ENCODE measurements at places on chromosomes 6 and 20.
A peak's percentile ranks its signal among the peaks of the same experiment; 100 is the strongest.

DNA sequence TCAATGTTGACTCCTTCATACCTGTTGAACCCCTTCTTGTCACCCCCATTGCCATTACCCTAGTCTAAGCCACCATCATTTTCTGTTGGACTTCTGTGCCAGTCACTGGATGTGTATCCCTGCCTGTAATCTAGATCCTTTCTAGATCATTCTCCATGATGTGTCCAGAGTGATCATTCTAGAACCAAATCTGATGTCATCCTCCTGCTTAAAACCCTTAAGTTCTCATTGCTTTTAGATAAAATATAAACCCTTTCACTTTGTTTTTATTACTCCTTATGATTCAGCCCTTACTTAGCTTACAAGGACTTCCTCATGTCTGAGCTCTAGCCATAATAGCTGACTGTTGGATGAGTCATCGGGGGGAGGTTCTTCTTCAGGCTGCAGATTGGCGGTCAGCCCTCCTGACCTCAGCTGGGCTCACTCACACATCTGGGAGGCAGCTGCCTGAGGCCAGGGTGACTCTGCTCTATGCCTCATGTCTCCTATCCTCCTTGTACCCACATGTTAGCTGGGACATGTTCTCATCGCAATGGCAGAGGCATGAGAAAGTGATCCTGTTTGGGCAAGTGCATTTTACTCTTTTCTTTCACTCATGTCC, 287.6 kb downstream of the ESR1 start:
- peak; percentile 74 for DNase-seq

GRCh38 chr6:141488488-141488887, 644.2 kb upstream of the GJE1 start:
- DNase-seq: peak; percentile 11

GRCh38 chr6:12138381-12138780, 126.3 kb downstream of the HIVEP1 start:
- no peak for DNase-seq

GRCh38 chr6:140193269-140193668, 818.8 kb upstream of the CITED2 start:
- DNase-seq: no peak

GRCh38 chr20:5434116-5434515, 117.4 kb upstream of the PROKR2 start:
- no peak for DNase-seq

DNA sequence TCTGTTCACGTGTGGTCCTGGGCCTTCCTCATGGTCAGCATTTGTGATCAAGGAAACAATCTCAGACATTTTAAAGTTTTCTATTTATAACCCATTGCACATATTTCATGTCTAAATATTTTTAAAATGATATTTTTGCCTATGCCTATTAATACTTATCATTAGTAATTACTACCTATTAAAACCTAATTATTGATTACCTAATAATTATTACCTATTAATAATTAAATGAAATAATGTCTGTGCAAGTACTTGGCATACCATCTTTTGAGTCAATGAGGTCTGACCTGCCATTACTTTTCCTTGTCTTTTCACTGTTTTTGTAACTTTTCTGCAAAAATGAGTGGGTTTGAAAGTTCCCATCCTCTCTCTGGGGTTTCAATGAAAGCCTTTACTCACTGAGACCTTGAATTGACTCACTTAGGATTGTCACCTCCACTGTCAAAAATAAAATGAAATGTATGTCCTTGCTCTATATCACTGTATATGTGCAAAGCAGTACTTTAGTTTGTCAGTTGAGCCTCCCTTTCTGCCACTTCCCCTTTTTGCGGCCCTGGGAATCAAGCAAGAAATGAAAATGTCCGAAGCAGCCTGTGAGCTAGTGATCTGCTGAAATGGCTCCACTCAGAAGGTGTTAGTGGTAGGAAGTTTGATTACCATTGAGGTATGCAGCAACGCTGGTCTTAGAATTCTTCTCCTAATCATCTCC, 87.8 kb downstream of the L3MBTL3 start:
- DNase-seq: no peak

DNA sequence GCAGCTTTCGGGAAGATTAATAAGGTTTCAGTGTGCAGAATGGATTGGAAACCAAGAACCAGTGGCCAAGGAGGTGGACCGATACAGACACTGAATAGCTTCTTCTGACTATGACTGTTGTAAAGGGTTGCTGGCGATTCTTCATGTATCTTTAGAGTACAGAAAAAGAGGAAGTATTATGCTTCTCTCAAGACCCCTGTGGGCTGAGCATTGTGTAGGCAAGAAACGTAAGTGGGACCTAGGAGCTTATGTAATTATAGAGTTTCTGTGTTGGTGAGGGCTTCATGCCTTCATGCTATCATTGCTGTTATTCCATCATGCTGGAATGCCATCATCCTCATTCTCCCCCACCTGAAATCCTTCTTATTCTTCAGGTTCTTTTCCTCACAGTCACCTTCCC, 105.4 kb upstream of the AKIRIN2 start:
- no peak for DNase-seq

GRCh38 chr20:5914859-5915258, 35.5 kb downstream of the TRMT6 start:
- no peak for DNase-seq

DNA sequence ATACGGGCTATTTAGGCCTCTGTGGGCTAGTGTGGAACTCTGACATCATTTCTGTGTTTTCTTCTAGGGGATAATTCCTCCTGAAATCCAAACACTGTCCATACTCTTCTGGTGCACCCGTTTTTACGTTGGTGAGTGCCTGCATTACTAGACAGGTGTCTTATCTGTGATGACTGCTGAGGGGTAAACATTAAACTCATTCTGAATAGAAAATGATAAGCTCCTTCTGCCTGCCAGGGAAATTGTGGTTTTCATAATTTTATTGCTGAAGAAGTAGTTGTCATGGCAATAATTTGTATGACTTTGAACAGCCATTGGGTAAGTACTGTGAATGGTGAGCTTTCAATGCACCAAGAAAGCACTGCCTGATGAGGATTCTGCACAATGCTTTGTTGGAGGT, 705.6 kb downstream of the UTRN start:
- DNase-seq: no peak

GRCh38 chr20:19835533-19836222, 77.6 kb downstream of the RIN2 start:
- DNase-seq: no peak

GRCh38 chr20:19824861-19825260, 66.8 kb downstream of the RIN2 start:
- no peak for DNase-seq

DNA sequence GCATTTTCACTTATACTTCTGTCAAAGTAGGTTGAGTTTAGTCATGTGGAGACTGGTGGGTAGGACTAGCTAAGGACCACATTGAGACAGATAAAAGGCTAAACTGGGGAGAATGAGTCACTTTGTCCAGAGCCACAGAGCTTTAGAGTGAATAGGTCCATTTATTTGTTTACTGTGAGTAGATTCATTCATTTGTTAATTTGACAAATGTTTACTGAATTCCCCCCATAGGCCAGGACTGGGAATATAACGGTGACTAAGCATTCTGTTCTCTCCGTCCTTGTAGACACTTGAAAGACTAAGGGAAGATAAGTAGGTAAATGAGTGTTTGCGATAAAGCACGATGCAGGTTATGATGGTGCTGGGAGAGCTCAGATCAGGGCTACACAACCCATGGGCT, 699.7 kb upstream of the ID4 start:
- no peak for DNase-seq

DNA sequence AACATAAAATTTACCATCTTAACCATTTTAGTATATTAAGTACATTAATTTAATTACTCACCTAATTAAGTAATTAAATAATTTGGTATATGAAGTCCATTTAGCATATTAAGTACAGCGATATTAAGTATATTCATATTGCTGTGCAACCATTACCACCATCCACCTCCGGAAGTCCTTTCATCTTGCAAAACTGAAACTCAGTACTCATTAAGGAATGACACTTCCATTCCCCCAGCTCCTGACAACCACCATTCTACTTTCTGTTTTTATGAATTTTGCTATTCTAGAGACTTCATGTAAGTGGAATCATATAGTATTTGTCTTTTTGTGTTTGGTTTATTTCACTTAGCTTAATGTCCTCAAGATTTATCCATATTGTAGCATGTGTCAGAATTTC, 61.1 kb upstream of the GTSF1L start:
- no peak for DNase-seq

GRCh38 chr6:36121787-36122494, 8.4 kb upstream of the MAPK13 start:
- DNase-seq: no peak

All from HT-29 (cell line).